Putamen (tissue), 1 donor: ENCODE measurements at places on chromosomes 5 and 9.
A peak's percentile ranks its signal among the peaks of the same experiment; 100 is the strongest.

GRCh38 chr5:171668097-171668412 lies 117.6 kb upstream of the SMIM23 start:
- no peak for DNase-seq

GRCh38 chr5:56481428-56482357 lies 248.6 kb upstream of the ANKRD55 start:
- no peak for DNase-seq

- DNase-seq: no peak
These were observed 648.6 kb downstream of the SEMA5A start for GRCh38 chr5:8897316-8897715.

DNA sequence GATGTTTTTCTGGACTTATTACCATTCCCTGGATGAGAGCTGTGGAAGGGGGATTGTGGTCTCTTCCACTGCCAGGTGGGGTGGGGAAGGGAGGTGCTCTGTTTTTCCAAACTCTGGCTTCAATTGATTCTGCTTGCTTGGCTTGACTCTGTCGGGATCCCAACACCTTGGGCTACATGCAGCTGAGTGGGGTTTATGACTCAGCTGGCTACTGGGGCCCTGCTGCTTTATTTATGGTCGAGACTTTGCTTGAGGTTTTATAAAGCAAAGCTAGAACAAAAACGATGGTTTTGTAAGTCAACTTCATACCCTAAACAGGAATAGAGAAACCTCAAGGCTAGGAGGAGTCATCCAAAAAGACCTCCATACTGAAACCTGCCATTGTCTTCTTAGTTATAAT lies 76.3 kb downstream of the AOPEP start:
- no peak for DNase-seq

DNA sequence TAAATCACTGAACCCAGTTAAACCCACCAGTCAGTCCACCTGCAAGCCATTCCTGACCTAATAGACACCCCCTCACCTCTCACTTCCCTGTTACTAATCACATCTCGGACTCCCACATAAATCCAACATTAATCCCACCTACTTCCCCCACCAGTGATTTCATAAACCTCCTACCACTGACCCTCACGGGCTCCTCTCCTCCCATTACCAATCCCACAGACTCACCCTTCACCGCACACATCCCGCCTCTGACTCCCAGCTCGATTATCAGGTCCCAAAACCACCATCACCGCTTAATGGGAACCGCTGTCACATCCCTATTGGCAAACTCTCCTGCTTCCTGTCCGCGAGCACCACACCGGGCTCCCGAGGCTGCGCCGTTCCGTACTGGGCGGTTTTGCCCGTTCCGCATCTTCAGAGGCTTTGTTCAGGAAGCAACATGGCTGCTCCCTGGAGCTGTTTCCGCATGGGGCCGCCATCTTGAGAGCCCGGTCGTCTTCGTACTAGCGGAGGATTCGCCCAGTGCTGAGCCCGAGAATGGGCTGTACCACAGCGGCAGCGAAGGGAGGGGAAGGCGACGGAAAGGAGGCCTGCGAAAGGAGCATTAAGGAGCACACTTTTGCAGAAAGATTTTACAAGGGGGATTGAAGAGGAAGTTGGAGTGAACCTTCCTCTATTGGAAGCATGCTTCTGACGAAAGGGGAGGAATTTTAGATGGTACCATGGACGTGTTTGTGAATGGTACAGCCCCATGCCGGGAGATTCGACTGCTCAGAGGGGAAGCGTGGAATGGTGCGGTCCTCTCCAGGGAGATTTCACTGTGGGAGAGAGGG lies at the start of gene ZNF300:
ZNF300 (minus strand) TSS at position 502 of the 833 bp plus-strand sequence. CDS start 1,825 bp downstream, outside the sequence.
- DNase-seq: peak; percentile 91

DNA sequence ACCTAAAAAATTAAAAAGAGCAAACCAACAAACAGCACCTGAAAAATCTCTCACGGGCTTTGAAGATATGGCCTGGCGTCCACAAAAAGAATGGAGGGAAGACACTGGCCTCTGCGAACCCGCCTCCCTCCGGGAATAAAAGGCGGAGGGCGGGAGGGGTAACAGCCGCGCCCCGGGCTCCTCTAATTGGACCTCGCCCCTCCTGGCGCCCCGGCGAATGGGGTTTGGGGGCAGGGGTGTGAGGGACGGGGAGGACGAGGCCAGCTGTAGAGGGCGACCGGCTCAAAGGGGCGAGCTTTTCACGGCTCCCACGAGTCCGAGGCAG lies 753 bp downstream of the FANCC start:
- DNase-seq: no peak
